H1 (cell line): ENCODE measurements at places on chromosomes 16 and 17.

DNA sequence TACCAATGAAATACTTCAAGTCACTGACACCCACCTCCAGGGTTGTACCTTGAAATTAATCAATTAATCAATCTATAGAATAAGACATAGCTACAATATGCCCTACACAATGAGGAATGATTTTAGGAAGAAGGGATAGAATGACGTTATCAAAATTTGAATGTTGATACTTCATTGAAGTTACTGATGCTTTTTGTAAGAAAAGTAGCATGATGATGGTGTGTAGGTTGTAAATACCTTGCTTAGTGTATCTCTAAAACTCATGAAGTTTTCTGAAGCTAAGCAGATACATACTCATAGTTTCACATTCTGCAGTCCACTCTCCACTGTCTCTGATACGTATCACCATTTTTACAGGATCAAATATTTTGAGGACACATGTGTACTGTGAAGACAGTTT is 670.4 kb upstream of the GOT2 start:
- no peak for DNase-seq

DNA sequence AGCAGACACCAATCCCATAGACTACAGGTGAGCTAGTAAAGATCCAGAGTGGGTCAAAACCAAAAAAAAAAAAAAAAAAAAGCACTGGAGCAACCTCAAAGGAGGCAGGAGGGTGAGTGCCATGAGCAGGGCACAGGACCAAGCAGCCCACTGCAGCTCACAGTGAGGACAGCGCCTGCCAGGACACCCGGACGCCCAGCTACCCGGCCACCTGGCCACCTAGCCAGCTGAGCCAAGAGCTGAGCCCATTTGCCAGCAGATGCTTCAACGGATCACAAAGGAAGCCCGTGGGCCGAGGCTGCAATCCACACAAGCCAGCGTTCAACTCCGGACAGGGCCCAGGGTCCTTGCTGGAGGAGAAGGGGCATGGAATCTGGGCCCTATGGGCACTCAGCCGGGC is 15.1 kb downstream of the AXIN1 start:
- no peak for DNase-seq

GRCh38 chr17:17326275-17326875 is 23.2 kb downstream of the NT5M start:
- no peak for DNase-seq

DNA sequence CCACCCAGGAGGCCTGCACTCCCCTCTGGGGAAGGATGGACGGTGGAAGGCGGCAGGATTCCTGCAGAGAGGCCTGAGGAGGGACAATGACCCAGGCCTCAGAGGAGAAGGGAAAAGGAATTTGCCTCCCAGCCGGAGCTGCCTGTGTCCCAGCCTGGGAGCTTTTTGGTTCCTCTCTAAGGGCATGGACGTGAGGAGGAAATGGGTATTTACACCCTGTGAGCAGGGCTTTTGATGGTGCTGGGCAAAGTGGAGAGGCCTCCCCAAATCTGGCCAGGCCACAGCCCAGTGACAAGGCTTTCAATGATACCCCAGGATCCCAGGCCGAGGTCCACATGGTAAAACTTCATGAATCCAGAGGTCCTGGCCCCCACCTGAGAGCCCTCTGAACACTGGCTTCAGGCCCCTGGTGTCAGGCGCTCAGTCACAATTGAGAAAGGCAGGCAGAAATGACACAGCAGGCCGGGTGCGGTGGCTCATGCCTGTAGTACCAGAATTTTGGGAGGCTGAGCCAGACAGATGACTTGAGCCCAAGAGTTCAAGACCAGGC is 56.0 kb upstream of the DOC2B start:
- no peak for DNase-seq

DNA sequence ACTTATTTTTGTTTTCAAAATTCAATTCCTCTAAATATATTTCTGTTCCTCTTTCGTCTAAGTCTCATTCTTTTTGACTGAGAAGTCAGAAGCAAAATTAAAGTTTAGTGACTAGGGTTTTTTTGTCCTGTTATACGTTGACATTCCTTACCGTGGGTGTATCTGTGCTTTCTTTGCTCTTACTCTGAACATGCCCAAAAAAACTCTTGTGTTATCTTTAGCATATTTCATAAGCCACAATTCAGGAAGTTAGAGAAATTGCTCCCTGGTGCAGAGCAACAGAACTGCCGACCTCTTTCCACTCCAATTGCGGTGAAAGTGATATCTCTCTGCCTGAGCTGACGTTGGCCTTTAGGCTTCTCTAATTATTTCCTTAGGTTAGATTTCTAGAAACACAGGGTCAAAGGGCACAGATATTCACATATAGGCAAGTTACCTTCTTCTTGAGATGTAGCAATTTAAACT is 65.7 kb downstream of the CENPV start:
- DNase-seq, result no peak
